Cortex of kidney (tissue), 1 donor: ENCODE measurements at places on chromosomes 3 and 15.

GRCh38 chr3:125357032-125357658 lies 18.0 kb downstream of the ZNF148 start:
- DNase-seq: no peak

GRCh38 chr15:45635763-45636292 lies 999 bp downstream of the SQOR start:
- no peak for DNase-seq

DNA sequence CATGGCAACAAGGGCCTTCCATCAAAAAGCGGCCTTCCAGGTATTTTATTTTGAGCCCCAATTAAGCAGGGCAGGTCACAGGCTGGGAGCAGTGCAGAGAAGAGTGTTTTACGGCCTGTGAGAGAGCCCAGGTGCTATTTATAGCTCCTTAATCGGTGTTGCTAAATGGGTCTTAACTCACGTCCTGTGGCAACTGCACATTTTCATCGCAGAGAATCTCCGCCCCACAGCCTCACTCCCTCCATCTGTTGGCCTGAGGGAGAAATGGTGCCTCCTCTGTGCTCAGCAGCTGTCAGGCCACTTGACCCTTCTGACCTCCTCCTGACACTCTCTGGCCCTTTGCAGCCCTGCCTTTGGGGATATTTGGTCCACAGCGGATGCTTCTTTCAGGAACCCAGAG lies 58.6 kb downstream of the SPSB4 start:
- DNase-seq: no peak

DNA sequence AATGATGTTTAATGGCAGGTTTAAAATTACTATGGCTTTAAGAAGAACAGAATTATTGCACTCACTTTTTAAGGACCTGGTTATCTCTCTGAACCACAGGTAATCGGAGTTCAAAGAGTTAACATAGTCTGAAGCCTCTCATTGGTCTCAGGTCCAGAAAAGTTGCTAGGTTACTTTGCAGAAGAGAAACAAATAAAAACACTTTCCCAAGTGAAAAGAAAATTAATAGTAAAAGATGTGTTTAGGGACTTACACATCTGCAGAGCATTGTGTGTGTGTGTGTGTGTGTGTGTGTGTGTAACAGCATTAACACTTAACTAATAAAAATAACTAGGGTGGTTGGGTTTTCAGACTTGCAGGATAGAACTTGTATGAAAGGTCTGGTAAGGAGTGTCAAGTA lies 1.0 kb downstream of the MASP1 start:
- no peak for DNase-seq

- DNase-seq: no peak
Observed at GRCh38 chr15:92901072-92901761, 1.1 kb downstream of the CHD2 start.

DNA sequence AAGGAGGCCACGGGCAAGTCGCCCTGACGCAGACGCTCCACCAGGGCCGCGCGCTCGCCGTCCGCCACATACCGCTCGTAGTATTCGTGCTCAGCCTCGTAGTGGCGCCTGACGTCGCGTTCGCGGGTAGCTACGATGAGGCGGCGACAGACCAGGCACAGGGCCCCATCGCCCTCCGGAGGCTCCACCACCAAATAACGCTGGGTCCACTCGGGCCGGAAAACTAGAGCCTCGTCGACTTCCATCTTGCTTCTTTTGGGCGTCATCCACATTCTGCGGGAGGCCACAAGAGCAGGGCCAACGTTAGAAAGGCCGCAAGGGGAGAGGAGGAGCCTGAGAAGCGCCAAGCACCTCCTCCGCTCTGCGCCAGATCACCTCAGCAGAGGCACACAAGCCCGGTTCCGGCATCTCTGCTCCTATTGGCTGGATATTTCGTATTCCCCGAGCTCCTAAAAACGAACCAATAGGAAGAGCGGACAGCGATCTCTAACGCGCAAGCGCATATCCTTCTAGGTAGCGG lies at the start of gene EPM2AIP1:
EPM2AIP1 (minus strand) TSS at position 326 of the 520 bp plus-strand sequence; CDS start at position 272, 54 bp downstream.
- DNase-seq: no peak

GRCh38 chr3:30435861-30436331 lies 170.5 kb upstream of the TGFBR2 start:
- DNase-seq: no peak

DNA sequence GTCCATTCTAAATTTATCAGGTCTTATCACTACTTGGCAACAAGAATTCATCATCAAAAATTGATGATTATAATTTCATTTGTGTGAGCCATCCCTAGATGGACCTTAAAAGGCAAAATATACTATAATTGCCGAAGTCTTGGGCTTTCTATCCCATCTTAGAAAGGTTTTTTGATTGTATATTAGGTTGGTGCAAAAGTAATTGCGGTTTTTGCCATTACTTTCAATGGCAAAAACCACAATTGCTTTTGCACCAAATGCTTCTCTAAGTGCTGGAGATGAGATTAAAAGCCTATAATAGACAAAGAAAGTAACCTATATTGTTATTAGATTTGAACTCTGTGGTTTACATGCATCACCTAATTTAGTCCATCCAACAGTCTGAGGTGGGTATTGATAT lies 612.9 kb downstream of the ZNF385D start:
- DNase-seq: no peak

GRCh38 chr3:25468866-25469319 lies 40.8 kb downstream of the RARB start:
- no peak for DNase-seq

- no peak for DNase-seq
Observed at GRCh38 chr15:34709866-34710265, 44.9 kb downstream of the GJD2 start.

DNA sequence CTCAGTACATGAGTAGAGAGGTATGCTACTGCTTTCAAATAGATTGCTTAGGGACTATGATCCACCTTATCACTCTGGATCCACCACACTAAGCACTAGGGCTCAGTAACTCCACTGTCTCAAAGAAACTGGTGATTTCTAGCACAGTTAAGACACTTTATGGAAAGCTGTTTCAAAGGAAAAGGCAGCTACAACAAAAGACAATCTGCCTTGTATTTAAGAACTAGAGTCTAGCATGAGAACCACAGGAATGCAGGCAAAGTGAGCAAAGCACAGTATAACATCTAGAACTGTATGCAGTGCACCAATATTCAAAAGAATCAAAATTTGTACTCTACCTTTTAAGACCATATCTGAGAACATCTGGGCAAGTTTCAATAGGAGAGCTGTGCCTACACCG lies 17.9 kb downstream of the TFRC start:
- no peak for DNase-seq

DNA sequence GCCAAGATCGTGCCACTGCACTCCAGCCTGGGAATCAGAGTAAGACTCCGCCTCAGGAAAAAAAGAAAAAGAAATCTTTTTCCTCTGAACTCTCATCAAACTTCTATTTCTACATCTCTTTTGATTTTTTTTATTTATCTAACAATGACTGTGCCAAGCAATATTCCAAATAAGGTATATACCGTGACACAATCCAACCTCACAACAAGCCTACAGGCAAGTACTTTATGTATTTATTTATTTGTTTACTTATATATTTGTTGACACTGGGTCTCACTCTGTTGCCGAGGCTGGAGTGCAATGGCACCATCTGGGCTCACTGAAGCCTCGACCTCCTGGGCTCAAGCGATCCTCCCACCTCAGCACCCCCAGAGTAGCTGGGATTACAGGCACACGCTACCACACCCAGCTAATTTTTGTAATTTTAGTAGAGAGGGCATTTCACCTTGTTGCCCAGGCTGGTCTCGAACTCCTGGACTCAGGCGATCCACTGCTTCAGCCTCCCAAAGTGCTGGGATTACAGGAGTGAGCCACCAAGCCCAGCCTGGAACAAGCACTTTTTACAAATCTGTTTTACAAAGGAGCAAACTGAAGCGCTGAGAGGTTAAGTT lies 94.9 kb upstream of the CHD2 start:
- DNase-seq: no peak

- DNase-seq: no peak
Observed at GRCh38 chr15:49506341-49506740, 83.3 kb downstream of the FGF7 start.

DNA sequence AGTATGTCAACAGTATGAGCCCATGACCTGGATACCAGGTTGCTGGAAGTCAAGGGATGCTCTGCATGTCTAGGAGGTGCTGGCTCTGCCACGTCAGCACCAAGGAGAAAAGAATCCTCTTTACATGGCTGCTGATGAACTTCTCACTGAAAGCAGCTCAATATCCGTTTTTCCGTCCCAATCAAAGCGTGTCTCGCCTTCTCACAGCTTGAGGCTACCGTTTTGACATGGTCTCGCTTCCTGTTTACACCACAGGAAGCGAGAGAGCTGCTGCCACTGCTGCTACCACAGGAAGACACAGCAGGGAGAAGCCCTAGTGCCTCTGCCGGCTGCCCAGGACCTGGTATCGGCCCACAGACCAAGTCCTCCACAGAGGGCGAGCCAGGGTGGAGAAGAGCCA lies 27.3 kb downstream of the STARD5 start:
- DNase-seq: no peak

- no peak for DNase-seq
Observed at GRCh38 chr3:59411186-59411585, 361.4 kb upstream of the CFAP20DC start.

DNA sequence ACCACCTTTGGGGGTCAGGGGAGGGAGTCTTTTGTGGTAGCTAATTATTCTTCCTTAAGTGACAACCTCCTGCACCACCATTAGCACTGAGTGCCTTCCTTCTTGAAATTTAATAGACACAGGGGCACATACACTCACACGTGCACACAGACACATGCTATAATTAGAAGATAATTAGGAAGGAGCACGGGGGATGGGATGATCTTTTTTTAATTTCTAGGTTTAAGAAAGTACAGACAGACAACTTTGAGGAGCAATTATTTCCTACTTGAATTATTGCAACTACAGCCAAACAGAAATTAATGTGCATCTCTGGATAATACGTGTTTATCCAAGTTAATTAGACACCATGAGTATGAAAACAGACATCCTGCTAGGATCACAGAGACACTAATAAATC lies 44.8 kb upstream of the GUCA1C start:
- DNase-seq: no peak

DNA sequence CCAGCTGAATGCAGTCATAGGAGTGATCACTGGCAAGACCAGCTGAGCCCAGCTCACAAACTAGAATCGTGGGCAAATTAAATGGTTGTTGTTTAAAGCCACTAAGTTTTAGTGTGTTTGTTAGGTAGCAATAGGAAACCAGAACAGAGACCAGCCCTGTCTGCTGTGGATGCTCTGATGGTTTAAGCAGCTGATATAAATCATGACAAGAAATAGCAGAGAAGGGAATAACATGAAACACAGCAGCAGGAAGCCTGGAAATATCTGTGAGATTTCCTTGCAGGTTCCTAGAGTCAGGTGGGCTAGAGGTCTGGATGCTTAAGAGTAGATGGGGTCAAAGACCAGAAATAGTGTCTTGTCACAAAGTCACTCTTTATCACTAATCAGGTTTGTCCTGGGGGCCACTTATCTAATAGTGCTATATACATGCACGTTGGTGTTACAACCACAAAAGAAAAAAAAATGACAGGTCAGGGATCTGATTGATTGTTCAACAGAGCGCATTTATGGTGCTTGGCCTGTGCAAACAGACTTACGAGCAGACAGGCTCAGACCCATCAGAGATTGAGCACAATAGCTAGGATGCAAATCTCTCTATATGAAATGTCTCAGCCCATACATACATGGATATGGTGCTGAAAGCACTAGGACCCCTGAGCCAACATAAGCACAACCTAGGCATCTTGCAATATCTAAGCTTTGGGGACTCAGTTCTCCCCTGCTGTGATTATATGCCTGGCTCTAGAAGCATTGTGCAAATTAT lies 967.7 kb downstream of the AGBL1 start:
- DNase-seq: no peak

GRCh38 chr3:69016901-69017300 lies 3.4 kb upstream of the EOGT start:
- no peak for DNase-seq

GRCh38 chr3:42795621-42796181 lies 8.6 kb downstream of the HIGD1A start:
- DNase-seq: no peak

DNA sequence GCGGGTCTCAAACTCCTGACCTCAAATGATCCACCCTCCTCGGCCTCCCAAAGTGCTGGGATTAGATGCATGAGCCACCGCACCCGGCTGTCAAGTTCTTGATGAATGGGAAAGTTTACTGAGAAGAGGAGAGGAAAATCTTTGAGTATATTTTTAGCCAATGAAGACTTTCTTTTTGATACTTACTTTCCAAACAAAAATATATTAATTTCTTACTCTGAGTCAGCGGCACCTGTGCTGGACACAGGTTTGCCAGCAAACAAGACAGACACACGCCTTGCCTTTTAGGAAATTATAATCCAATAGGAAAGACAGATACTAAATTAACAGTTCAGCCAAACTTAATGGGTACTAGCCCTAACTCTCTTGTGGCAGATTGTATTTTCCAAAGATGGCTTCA lies 166.6 kb downstream of the SHQ1 start:
- no peak for DNase-seq

DNA sequence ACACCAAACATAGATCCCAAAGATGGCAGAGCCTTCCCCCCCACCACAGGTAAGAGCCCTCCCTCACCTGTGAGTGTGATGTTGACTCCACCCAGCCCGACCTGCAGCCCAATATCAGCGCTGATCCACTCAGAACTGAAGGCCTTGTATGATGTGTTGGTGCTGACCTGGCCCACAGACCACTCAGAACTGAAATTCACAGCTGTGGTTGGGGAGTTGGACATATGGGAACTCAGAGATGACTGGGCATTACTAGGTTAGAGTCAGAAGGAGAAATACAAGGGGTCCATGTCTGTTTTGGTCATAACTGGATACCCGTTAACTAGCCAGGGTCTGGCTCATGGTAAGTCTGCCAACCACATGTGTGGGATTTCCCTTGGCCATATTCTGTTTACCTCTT lies 6.9 kb downstream of the DUOXA2 start:
- DNase-seq: no peak

- no peak for DNase-seq
Observed at GRCh38 chr3:101629219-101629618, 47.7 kb downstream of the ZBTB11 start.

DNA sequence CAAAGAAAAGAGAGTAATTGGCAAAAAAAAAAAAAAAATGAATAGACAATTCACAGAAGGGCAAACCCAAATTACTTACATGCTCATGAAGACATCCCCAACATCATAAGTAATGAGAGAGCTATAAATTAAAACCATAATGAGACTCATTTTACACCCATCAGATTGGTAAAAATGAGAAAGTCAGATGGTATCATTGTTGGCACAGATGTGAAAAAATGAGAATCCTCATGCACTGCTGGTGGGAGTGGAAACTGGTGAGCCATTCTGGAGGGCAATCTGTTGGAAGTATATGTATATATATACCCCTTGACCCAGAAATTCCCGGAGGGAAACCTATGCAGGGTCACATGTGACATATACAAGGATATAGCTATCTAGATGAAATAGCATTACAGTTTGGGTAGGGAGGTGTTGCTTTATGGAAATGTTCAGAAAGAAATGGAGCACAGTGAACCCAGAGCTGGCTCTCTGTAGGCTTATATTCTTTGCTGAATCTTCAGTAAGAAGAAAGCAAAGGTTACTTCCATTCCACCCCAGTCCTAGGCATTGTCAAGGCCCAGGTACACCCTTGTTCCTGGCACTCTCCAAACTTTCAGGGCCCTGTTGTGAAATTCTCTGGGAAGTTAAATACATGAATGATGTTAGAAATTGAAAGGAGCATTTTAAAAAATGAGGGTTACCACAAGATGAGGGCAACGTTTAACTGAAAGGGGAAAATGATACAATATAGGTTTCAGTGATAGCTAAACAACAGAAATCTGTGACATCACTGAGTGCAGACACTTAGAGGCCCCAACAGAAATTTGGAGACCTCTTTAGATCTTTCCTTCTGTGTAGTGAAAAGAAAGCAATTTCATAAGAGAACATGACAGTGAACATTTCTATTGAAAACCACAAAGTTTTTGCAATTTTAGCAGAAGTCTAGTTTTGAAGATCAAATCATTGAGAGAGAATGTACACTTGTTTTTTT lies 132.7 kb upstream of the TPRG1 start:
- DNase-seq: no peak
